ENCODE measurements at places on chromosomes 7 and 10.

- H3K27ac ChIP-seq, result no peak overlapping the region
- no peaks in the 10 kb centered on the region for H3K4me1 ChIP-seq
- H3K27me3 ChIP-seq, result no peaks in the 10 kb centered on the region
- H3K36me3 ChIP-seq, result no peaks in the 10 kb centered on the region
- no peak overlapping the region for H3K4me3 ChIP-seq
Observed at GRCh38 chr7:126001349-126001748, 1071.7 kb upstream of the POT1 start.

GRCh38 chr10:95408983-95409873, 118.4 kb upstream of the PDLIM1 start:
- DNase-seq, result no peak
- no peaks in the 10 kb centered on the region for H3K27me3 ChIP-seq
- no peaks in the 10 kb centered on the region for H3K4me1 ChIP-seq
- no peak overlapping the region for H3K27ac ChIP-seq
- no peaks in the 10 kb centered on the region for H3K36me3 ChIP-seq

DNA sequence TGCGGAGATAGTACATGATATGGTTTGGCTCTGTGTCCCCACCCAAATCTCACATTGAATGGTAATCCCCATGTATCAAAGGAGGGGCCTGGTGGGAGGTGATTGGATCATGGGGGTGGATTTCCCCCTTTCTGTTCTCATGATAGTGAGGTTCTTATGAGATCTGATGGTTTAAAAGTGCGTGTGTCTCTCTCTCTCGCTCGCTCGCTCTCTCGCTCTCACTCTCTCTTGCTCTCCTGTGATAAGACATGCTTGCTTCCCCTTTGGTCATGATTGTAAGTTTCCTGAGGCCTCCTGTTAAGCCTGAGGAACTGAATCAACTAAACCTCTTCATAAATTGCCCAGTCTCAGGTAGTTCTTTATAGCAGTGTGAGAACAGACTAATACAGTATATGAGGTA, 171.9 kb downstream of the NSUN6 start:
- no peak for DNase-seq
- H3K4me1 ChIP-seq, result no peaks in the 10 kb centered on the region
- no peaks in the 10 kb centered on the region for H3K27me3 ChIP-seq
- H3K36me3 ChIP-seq, result no peaks in the 10 kb centered on the region
- H3K27ac ChIP-seq, result no peak overlapping the region

DNA sequence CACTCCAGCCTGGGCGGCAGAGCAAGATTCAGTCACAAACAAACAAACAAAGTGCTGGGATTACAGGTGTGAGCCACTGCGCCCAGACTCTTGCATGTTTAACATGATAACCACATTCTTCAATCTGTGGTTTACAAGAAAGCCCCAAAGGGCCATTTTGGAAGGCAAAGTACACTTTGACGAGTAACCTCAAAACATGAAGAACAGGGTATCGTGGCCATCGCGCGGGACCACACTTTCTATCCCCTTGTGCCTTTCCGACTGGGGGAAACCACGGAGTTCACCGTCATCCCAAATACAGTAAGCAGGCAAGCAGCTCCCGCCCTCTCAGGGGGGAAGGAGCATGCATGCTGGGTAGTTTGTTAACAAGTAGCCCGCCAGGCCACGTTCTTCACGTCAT, 125.2 kb downstream of the RNF216 start:
- H3K27ac ChIP-seq, result no peak overlapping the region
- H3K27me3 ChIP-seq, result no peaks in the 10 kb centered on the region
- no peaks in the 10 kb centered on the region for H3K4me1 ChIP-seq
- DNase-seq, result no peak
- H3K4me3 ChIP-seq, result no peak overlapping the region

DNA sequence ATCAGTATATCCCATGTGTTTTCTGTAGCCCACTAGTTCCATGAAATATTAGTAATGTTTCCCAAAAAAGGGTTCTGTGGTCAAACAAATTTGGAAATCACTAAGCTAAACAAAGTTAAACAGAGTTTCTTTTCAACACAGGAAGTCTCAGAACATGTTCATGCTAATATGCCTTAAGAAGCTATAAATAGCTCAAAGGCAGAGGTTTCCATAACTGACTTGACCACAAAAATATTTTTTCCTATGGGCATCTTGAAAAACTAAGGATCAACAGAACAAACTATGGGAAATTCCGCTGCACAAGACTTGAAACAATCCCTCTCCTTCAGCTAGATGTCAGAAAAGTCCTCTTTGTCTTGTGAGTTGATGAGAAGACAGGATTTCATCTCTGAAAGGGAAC, 59.7 kb downstream of the SEM1 start:
- H3K27ac ChIP-seq, result no peak overlapping the region
- H3K4me3 ChIP-seq, result no peak overlapping the region
- no peaks in the 10 kb centered on the region for H3K4me1 ChIP-seq
- no peaks in the 10 kb centered on the region for H3K36me3 ChIP-seq

DNA sequence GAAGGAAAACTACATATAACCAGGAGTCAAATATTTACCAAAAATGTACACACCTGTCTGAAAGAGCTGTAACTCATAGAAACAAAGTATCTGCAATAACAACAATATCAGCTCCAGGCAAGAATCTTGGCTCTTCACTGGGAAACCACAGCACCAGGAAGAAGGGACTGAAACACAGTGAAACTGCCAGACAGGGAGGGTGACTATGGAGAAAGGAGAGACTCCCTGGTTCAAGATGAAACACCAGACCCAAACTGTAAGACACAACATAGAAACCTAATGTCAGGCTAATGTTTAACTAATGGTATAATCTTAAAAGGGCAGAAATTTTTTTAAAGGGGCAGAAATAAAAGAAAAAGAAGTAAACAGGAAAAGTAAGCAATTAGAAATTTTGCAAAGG, 11.5 kb upstream of the TAS2R39 start:
- no peaks in the 10 kb centered on the region for H3K27me3 ChIP-seq
- no peak overlapping the region for H3K4me3 ChIP-seq
- no peak for DNase-seq
- H3K4me1 ChIP-seq, result no peaks in the 10 kb centered on the region

DNA sequence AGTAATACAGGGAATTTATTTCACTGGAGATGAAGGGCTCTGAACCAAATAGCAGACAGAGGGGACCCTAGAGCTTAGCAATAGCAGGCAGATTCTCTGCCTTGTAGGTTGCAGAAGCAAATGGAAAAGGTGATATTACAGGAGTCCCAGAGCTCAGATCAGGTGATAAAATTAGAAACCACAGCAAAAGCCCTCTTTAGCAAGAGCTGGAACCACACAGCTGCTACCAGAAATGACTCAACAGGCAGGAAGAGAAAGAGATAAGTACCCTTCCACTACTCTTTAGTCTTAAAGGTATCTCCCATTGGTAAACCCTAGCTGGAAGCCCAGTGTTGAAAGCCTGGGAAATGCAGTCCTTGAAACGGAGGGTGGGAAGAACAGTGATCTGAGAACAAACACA, 535.6 kb upstream of the GHITM start:
- no peaks in the 10 kb centered on the region for H3K36me3 ChIP-seq
- no peak for DNase-seq
- no peaks in the 10 kb centered on the region for H3K4me1 ChIP-seq
- H3K27ac ChIP-seq, result no peak overlapping the region
- H3K27me3 ChIP-seq, result no peaks in the 10 kb centered on the region

GRCh38 chr7:11130012-11130411, 156.3 kb downstream of the PHF14 start:
- no peak for DNase-seq
- H3K27ac ChIP-seq, result no peak overlapping the region
- no peak overlapping the region for H3K4me3 ChIP-seq

- H3K36me3 ChIP-seq, result no peaks in the 10 kb centered on the region
- peak within 1 kb of the TSS; percentile 76 for H3K27ac ChIP-seq
- DNase-seq, result peak; percentile 90
- H3K27me3 ChIP-seq, result no peaks in the 10 kb centered on the region
- peak within 1 kb of the TSS; percentile 76 for H3K4me3 ChIP-seq
Observed at GRCh38 chr10:124461642-124462347, at the start of gene LHPP. TSS of gene LHPP (plus strand) at chr10:124461823. CDS start at chr10:124461863, 40 bp downstream.

- H3K36me3 ChIP-seq, result no peaks in the 10 kb centered on the region
- no peaks in the 10 kb centered on the region for H3K4me1 ChIP-seq
- no peak overlapping the region for H3K27ac ChIP-seq
- DNase-seq, result no peak
- H3K27me3 ChIP-seq, result no peaks in the 10 kb centered on the region
Observed at GRCh38 chr7:95269640-95270039, 54.7 kb downstream of the PON1 start.

GRCh38 chr7:117750612-117751563, 122.4 kb downstream of the CTTNBP2 start:
- no peaks in the 10 kb centered on the region for H3K4me1 ChIP-seq
- H3K27ac ChIP-seq, result no peak overlapping the region
- no peak overlapping the region for H3K4me3 ChIP-seq
- H3K27me3 ChIP-seq, result no peaks in the 10 kb centered on the region

GRCh38 chr10:24416248-24416647, 207.3 kb downstream of the KIAA1217 start:
- no peak for DNase-seq
- H3K27me3 ChIP-seq, result no peaks in the 10 kb centered on the region
- no peak overlapping the region for H3K4me3 ChIP-seq
- no peaks in the 10 kb centered on the region for H3K4me1 ChIP-seq

DNA sequence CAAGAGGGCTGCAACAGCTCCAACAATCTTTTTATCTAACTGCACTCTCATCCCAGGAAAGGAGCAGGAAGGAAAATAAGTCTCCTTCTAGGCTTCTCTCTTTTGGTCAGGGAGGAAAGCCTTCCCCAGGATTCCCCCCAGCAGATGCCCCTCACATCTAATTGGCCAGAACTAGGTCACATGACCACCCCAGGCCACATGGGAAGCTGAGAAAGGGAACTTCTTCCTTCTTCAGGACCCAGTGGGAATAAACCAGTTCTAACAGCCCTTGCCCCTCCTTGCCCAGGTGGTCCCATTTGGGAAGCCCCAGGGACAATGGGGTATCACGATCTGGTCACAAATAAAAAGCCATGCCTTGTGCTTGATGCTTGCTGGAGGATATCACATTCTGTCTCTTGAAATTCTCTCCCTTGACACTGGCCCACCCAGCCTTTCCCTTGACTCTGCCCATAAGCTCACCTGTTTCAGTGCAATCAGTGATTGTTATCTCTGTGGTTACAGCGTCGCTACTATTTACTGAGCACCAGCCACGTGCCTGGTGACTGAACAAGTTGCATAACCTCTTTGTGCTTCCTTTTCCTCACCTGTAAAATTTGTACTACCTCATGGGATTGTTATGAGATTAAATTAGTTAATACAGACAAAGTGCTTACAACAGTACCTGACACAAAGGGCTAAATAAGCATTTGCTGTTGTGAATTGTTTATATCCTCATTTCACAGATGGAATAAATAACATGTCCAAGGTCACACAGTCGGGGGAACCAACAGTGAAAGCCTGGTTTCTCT, 9.0 kb upstream of the TACR2 start:
- peak overlapping the region; percentile 54 for H3K27ac ChIP-seq
- peak overlapping the region; percentile 22 for H3K4me3 ChIP-seq
- no peaks in the 10 kb centered on the region for H3K36me3 ChIP-seq
- peak; percentile 60 for DNase-seq
- no peaks in the 10 kb centered on the region for H3K27me3 ChIP-seq
- H3K4me1 ChIP-seq, result peaks cover 46% of the 10 kb centered on the region

- no peak for DNase-seq
- H3K27me3 ChIP-seq, result no peaks in the 10 kb centered on the region
- H3K36me3 ChIP-seq, result no peaks in the 10 kb centered on the region
- H3K4me1 ChIP-seq, result no peaks in the 10 kb centered on the region
- H3K4me3 ChIP-seq, result no peak overlapping the region
Observed at GRCh38 chr7:25424113-25424512, 195.8 kb upstream of the NPVF start.

- no peaks in the 10 kb centered on the region for H3K36me3 ChIP-seq
- H3K4me3 ChIP-seq, result no peak overlapping the region
- DNase-seq, result no peak
- no peaks in the 10 kb centered on the region for H3K4me1 ChIP-seq
Observed at GRCh38 chr10:58511765-58512490, 744 bp upstream of the BICC1 start.

DNA sequence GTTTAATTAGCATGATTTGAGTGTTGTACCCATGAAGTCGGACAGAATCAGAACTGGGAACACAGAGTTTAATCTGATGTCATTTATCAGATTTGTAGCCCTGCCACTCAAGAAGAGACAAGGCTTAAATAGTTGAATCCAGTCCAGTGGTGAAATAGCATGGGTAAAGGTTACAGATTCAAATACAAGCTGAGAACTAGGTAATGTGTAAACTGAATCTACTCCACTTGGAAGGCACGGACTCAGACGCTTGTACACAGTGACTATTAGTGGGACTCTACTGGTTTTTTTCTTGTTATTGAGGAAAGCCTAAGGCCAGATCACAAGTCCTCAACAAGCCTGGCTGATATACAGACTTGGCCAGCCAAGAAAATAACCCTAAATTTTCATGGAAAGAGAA, 142.9 kb downstream of the CTTNBP2 start:
- H3K27me3 ChIP-seq, result no peaks in the 10 kb centered on the region
- no peak for DNase-seq
- no peaks in the 10 kb centered on the region for H3K36me3 ChIP-seq
- H3K4me1 ChIP-seq, result no peaks in the 10 kb centered on the region

DNA sequence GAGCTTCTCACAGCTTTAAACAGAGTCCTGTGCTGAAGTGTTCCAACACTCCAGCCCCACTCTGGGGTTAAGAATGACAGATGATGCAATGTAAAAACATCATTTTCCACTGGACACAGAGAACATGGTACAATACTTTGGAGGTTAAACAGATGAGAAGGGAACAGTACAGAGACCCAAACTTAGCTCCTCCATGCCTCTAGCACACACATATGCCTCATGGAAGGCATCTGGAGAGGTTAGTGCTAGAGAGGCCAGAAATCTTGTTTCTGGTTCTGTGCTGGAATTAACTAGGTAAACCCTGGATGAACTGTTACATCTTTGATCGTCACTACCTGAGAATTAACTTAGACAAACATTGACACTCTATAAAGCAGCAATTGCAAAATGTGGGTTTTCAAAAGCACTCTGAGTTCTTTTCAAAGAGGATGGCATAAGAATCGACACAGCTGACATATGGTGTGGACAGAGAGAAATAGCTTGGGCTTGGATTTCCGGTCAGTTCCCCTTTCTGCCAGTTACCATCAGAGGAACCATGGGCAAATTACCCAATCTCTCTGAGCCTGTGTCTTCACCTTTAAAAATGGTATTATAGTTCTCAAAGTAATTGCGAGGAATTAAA, 81.9 kb downstream of the KCNMA1 start:
- H3K27me3 ChIP-seq, result no peaks in the 10 kb centered on the region
- no peak for DNase-seq
- no peaks in the 10 kb centered on the region for H3K36me3 ChIP-seq

DNA sequence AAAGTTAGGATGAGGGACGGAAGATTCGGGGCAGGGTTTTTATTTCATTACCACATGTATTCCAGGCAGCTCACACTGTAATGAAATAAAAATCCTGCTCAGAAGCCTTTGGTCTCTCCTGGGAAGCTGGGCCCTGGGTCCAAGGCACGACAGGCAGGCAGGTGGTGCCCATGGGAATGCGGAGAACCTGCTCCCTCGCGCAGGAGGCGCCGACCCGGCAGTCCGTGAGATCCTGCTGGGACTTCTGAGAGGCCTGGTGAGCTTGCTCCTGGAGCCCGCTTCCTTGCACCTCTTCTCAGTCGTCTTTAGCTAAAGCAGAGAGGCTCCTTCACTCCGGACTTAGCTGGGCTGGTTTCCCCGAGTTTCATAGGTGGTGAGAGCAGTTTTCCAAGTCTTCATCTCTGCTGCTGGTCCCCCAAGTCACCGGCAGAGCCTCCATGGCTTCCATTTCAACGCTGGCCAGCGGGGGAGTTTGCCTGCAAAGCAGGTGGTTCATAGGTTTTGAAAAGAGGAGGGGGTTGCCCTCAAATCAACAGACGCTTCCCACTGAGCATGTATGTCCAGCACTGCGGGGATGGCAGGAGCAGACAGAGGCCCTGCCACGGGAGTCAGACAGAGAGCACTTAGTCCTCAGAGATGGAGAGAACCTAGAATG, 24.5 kb downstream of the IL15RA start:
- no peaks in the 10 kb centered on the region for H3K4me1 ChIP-seq
- H3K4me3 ChIP-seq, result no peak overlapping the region
- no peaks in the 10 kb centered on the region for H3K36me3 ChIP-seq
- H3K27ac ChIP-seq, result no peak overlapping the region
- no peaks in the 10 kb centered on the region for H3K27me3 ChIP-seq

Measured in naive thymus-derived CD4-positive, alpha-beta T cell (primary cell).